ENCODE measurements at places on chromosomes 11 and 22. TPM values are rescaled to one million over a fixed set of nuclear protein-coding genes. Genes with fewer than 3 reads are reported as not detected.

Gene RASGRP2
- total RNA-seq: not detected

Gene VPREB1
- total RNA-seq: not detected

GRCh38 chr11:83132191-83132590 is 24.7 kb upstream of the PCF11 start:
- DNase-seq: no peak

DNA sequence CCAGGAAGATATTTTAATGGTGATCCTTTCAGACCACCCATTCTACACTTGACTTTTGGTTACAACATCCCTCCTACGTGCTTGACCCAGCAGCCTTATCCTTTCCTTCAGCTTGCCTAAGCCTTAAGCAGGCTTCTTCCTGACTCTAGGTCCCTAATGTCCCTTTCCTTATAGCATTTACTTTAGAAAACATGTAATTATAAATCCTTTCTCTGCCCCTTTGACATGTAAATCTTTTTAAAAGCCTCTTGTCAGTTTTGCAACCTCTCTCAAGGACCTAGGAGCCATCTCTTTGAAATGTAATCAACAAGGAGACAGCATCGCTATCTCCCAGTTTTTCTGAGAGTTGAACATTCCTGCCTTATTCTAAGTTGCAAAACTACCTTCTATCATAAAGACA is 1255.2 kb downstream of the LRRC4C start:
- DNase-seq: no peak

GRCh38 chr11:92180664-92181251 is 43.9 kb upstream of the FAT3 start:
- DNase-seq: peak; percentile 17

GRCh38 chr22:45554040-45554406 is 51.3 kb downstream of the FBLN1 start:
- no peak for DNase-seq

All from MG63 (cell line).